ENCODE measurements at places on chromosomes 2 and 18.

DNA sequence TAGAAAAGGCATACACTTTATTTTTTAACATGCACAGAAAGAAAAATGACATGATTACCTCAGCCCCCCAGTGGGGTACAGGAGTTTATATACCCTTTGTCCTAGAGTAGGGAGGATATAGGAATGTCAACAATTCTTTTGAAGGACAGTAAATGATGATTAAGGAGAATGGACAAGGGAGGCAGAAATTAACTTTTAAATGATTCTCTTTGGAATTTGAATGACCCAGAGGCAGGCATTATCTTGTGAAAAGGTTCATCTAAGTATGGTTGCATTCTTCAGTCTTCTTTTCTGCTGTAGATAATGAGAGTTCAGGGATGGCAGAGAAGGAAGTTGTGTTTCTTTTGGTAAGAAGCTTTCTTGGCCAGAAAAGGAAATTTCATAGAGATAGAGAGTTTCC is 971.3 kb downstream of the CNTNAP5 start:
- H3K27ac ChIP-seq = no peak overlapping the region
- DNase-seq = no peak
- H3K4me3 ChIP-seq = no peak overlapping the region

DNA sequence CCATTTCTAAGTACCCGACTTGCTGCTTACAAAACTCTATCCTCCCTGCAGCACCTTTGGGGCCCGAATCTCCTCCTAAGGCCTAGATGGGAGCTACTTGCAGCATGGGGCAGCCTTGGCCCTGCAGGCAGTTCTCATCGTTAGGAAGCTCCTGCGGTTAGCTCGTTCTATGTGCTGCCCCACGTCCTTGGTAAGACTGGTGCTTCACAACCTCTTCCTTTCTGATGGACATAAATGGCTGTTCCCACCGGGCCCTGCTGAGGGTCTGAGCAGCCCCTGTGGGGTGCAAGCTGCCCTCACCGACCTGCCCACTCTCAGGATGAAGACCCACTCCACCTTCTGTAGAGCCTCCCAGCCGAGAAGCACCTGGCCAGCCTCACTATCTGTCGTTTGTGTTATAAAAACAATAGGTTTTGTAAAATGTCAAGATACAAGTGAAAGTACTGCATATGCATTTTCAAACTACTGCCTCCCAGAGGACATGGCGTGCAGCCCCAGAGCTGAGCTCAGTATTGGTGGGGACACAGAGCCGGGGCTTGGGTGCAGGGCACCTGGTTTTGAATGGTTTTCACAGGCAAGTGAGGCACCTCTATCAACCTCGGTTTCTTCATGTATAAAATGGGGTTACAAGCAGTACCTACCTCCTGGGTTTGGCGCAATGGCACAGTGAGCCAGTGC is 19.4 kb downstream of the OTOF start:
- H3K27me3 ChIP-seq = no peaks in the 10 kb centered on the region
- no peak overlapping the region for H3K27ac ChIP-seq
- DNase-seq = no peak
- H3K36me3 ChIP-seq = no peaks in the 10 kb centered on the region

- H3K4me1 ChIP-seq = peaks cover 6% of the 10 kb centered on the region
- no peak for DNase-seq
- peak overlapping the region; percentile 21 for H3K27ac ChIP-seq
- no peaks in the 10 kb centered on the region for H3K27me3 ChIP-seq
- H3K4me3 ChIP-seq = no peak overlapping the region
Observed at GRCh38 chr2:37775908-37776250, 104.4 kb upstream of the CDC42EP3 start.

DNA sequence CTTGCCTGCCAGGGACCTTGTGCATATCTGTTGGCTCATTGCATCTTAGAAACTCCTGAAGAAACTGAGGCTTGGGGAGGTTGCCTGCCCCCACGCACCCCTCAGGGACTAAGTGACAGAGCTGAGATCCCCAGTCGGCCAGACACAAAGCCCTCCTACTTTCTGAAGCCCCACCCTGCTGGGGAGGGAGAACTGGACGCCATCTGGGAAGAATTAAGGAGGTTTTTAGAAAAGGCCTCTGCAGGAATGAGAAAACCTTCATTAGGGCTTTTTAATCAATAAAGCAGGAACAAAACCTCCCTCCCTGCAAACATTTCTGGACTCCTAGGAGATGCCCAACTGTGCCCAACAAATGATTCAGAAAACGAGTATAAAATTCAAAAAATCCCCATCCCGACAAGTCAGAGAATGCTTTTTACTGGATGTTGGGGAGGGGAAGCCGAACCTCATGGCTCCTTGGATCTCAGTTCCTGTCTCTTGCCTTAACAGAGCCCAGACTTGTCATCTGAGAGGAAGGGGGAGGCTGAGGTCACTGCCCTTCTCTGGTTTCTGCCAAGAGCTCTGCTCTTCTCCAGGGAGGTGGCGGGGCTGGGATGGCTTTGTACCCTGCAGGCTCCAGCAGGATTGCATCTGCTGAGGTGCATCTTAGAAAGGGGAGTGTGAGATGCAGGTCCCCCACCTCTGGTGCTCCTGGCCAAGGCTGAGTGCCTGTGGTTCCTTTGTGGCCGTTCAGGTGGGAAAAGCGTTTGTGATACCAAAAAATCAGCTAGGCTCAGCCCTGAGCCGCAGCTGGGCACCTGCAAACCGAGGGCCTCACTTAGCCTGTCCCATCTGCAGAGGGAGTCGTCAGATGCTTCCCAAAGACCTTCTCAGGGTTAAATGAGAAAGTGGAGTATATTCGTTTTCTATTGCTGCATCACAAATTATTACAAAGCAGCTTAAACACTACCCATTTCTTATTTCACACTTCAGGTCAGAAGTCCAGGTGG is 142.4 kb downstream of the ZFP36L2 start:
- no peaks in the 10 kb centered on the region for H3K27me3 ChIP-seq
- no peak overlapping the region for H3K4me3 ChIP-seq
- peaks cover 85% of the 10 kb centered on the region for H3K4me1 ChIP-seq
- peak overlapping the region; percentile 93 for H3K27ac ChIP-seq

DNA sequence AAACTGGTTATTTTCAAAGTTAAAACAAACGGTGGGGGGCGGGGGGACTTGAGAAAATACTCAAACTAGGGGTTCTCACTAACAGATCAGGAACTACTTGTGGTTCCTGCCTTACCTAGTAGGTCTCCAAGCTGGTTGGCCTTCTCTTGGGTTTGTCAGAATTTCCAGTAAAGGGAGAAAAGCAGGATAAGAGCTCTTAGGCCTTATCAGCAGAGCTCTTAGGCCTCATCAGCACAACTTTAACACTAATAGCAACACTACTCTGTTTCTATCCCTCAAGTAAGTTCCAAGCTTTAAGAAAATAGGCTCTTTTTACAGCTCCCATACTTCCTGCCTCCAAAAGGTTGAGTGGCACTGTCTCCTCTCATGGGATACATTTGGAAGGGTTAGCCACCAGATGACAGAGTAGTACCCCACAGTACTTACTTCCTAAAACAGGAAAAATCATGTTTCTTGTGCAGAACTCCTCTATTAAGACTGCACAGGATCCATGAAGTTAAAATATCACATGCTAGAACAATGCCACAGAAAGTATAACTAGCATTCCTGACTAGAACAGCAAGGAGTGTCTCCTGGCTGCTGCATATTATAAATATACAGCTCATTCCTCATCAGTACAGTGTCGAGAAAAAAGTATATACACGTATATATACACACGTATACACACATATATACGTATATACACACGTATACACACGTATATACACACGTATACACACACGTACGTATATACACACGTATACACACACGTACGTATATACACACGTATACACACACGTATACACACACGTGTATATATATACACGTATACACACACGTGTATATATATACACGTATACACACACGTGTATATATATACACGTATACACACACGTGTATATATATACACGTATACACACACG is 6.1 kb downstream of the FBXO11 start:
- no peaks in the 10 kb centered on the region for H3K27me3 ChIP-seq
- H3K4me1 ChIP-seq = peaks cover 47% of the 10 kb centered on the region
- no peaks in the 10 kb centered on the region for H3K36me3 ChIP-seq

DNA sequence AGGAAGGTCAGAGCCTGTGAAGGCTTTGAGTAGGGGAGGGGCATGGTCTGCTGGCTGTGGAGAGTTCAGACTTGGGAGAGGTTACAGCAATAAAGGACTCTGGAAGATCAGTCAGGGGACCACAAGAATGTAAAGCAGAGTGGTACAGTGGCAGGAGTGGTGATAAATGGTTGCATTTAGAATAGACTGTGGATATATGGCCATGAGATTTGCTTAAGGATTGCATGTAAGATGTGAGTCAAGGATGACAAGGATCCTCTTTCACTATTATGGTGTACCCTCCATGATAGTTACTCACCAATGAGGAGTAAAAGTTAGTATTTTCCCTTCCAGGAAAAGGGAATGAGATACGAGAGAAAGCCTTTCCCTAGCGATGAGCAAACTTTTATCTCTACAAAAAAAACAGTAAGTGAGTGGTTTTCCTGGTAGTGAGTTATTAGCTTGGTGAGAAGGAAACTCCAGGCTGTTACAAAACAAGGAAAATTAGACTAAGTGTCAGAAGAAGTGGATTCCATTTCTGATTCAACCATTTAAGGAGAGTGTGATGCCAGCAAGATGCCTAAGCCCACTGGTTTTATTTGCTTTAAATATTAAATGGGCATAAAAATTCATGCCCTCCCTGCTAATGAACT is 818.0 kb upstream of the ACVR2A start:
- no peak for DNase-seq
- H3K27ac ChIP-seq = no peak overlapping the region
- H3K36me3 ChIP-seq = no peaks in the 10 kb centered on the region
- no peaks in the 10 kb centered on the region for H3K27me3 ChIP-seq
- H3K4me1 ChIP-seq = peaks cover 14% of the 10 kb centered on the region
- no peak overlapping the region for H3K4me3 ChIP-seq

GRCh38 chr2:142786918-142787702 is 90.4 kb upstream of the KYNU start:
- H3K36me3 ChIP-seq = no peaks in the 10 kb centered on the region
- H3K4me1 ChIP-seq = no peaks in the 10 kb centered on the region
- H3K27ac ChIP-seq = no peak overlapping the region
- no peak for DNase-seq
- H3K4me3 ChIP-seq = no peak overlapping the region

GRCh38 chr2:60364491-60364890 is 189.0 kb downstream of the BCL11A start:
- no peaks in the 10 kb centered on the region for H3K36me3 ChIP-seq
- no peaks in the 10 kb centered on the region for H3K27me3 ChIP-seq

DNA sequence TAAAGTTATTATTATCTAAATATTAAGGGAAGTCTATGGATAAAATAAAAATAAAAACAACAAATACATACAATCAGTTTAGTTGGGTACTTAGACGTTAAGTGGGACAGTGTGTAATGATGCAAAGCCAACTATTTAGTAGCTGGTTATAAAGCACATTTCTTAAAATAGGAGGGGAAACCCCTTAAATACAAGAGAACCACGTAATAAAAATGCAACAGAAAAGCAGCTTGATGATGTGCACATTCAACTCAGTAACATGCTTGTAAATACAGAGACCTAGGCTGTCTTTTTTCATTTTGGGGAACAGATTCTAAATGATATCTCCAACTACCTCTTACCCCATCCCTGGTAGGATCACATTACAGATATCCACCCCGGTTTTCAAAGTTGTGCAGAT is 134.3 kb upstream of the AQP4 start:
- H3K4me3 ChIP-seq = no peak overlapping the region
- H3K27me3 ChIP-seq = no peaks in the 10 kb centered on the region
- no peaks in the 10 kb centered on the region for H3K36me3 ChIP-seq

DNA sequence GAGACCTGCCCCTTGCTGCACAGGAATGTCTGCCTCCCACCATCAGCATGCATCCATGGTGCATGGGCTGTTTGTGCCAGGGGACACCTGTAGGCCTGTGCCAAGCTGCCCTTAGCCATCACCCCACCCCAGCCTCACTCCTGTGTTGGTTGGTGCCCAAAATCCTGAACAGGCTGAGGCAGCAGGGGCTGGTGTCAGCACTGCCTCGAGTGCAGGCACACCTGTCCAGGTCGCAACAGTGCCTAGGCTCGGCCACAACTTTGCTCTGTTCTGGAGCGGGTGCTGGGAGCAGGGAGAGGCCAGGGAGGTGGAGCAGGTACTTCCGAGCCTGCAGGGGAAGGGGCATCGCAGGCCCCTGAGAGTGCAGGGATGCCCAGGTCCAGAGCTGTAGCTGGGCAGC is 69.1 kb downstream of the SRBD1 start:
- DNase-seq = no peak
- H3K27me3 ChIP-seq = no peaks in the 10 kb centered on the region
- no peak overlapping the region for H3K4me3 ChIP-seq
- H3K4me1 ChIP-seq = no peaks in the 10 kb centered on the region
- H3K36me3 ChIP-seq = peaks cover 39% of the 10 kb centered on the region

DNA sequence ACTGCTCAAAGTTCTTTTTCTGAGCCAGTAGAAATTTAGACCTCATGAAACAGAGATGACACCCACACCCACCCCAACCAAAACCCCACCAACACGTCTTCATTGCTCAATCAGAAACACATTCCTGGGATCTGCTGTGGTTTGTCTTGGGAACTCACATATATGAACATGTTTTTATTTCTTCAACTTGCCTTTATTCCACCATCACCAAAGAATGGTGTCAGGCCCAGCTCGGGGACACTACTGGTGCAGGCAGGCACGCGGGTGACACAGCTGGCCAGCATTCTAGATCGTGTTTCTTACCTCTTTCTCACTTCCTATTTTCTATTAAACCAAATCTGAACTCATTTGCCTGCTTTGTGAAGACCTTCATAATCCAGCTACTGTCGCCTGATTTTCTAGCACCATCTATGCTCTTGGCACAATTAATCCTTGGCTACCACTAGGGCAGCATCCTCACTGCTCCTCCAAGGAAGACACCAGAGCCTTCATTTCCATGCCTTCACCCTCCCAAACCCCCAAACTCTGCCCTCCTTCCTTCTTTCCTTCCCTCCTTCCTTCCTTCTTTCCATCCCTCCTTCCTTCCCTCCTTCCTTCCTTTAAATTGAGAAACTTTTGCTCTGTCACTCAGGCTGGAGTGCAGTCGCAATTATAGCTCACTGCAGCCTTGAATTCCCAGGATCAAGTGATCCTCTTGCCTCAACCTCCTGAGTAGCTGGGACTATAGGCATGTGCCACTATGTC is 157.1 kb downstream of the BCL2 start:
- H3K27me3 ChIP-seq = no peaks in the 10 kb centered on the region
- H3K4me3 ChIP-seq = no peak overlapping the region
- peaks cover 49% of the 10 kb centered on the region for H3K4me1 ChIP-seq
- H3K36me3 ChIP-seq = no peaks in the 10 kb centered on the region
- H3K27ac ChIP-seq = peak overlapping the region; percentile 84

DNA sequence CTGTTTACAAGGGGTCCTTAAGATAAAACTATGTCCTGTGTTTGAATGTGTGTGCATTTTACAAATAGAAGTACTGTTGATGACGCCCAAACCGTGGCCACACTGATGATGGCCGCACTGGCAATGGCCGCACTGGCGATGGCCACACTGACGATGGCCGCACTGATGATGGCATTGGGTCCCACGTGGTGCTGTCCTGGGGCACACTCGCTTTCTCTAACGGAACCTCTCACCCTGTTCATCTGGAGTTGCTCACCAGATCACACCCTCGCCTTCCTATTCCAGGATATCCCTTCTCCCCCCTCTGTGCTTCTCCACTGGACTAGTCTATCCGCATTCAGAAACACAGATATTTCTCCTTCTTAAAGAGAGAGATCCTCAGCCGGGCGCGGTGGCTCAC is 192.4 kb downstream of the EIPR1 start:
- H3K4me1 ChIP-seq = no peaks in the 10 kb centered on the region
- H3K4me3 ChIP-seq = no peak overlapping the region
- DNase-seq = no peak

GRCh38 chr2:20067992-20068584 is 16.7 kb upstream of the LAPTM4A start:
- peak overlapping the region; percentile 62 for H3K27ac ChIP-seq
- H3K27me3 ChIP-seq = no peaks in the 10 kb centered on the region
- no peaks in the 10 kb centered on the region for H3K36me3 ChIP-seq

- no peak for DNase-seq
- H3K4me3 ChIP-seq = no peak overlapping the region
- peaks cover 55% of the 10 kb centered on the region for H3K4me1 ChIP-seq
- no peak overlapping the region for H3K27ac ChIP-seq
Observed at GRCh38 chr18:10378688-10379420, 75.6 kb upstream of the APCDD1 start.
